Stimulated activated CD4-positive, alpha-beta T cell treated with anti-CD3 and anti-CD28 coated beads, TNF-alpha, amount 100 ng/mL, for 24 hours (primary cell): ENCODE measurements at places on chromosomes 5 and 9.

GRCh38 chr9:136981588-136982231 is 1.1 kb upstream of the LCNL1 start:
- no peak for DNase-seq

- no peak for DNase-seq
These were observed 19.1 kb downstream of the CNTFR start for GRCh38 chr9:34570376-34570775.

- DNase-seq = no peak
These were observed 19.9 kb downstream of the MGAT1 start for GRCh38 chr5:180782748-180783147.

DNA sequence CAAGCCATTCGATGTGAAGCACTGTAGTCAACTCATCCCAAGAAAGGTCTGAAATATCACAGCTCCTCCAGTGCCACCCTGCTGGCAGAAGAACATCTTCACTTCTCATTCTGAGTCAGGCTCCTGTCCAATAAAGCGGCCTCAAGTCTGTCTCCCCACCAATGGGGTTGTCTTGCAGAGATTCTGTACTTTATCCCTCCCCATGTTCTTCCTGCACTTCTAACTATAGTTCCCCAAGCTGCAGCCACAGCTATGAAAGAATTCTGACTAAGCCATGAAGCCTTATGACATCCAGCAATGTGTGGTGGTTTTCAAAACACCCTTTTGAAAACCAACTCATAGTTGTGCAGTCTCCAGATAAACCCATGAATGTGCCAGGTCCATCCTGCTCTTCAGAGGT is 6.8 kb downstream of the MACROH2A1 start:
- DNase-seq = no peak
